Activated CD4-positive, alpha-beta T cell treated with anti-CD3 and anti-CD28 coated beads for 36 hours (primary cell): ENCODE measurements at places on chromosomes 12 and 14.

- no peak for DNase-seq
Observed at GRCh38 chr14:94738751-94739150, 31.2 kb downstream of the GSC start.

DNA sequence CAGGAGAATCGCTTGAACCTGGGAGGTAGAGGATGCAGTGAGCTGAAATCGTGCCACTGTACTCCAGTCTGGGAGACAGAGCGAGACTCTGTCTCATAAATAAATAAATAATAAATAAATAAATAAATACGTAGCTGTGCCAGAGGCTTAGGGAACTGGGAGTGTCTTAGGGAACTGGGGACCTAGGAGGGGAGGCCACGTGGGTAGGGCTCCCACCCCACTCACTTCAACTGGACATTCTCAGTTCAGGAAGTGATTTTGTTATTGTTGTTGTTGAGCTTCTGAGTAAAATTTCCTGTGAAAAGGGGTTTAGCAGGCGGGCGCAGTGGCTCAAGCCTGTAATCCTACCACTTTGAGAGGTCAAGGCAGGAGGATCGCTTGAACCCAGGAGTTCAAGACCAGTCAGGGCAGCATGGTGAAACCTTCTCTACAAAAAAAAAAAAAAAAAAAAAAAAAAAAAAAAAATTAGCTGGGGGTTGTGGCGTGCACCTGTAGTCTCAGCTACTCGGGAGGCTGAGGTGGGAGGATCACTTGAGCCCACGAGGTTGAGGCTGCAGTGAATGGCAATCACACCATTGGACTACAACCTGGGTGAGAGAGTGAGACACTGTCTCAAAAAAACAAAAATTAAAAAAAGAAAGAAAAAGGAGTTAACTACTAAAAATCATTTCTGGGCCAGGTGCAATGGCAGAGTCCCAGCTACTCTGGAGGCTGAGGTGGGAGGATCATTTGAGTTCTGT lies 19.0 kb upstream of the ANKRD9 start:
- DNase-seq: no peak

DNA sequence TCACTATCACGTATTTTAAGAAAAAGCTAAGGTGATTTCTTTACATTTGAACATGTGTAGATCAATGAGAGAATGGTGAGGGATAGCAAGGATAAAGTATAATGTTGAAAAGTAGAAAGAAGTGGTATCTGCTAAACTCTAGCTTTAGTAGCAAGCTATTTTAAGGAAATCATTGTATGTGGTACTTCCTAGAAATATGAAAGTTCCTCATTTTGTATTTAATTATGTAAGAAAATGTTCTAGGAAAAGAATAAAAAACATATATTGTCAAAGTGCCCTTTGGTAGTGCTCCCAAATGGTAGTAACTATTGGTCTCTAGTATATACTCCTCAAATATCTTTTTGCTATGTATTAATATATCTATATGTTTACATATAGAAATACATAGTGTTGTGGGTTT lies 35.7 kb downstream of the RAB21 start:
- no peak for DNase-seq

DNA sequence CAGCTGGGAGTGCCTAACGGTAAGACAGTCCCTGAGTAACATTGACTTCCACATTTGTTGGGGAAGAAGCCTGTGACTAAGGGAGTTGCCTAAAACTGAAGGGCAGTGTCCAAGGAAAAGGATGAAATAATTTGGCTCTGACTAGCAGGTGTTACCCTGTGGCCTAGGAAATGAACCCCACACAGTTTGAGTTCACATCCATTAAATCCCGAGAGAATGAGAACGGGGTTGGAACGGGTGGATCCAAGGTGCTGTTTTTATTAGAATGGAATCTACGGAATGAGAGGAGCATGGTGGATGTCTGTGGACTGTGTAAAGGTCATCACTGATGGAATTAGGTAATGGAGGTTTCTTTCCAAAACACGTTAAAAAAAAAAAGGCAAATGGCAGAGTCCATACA lies 324.0 kb downstream of the MED13L start:
- no peak for DNase-seq

DNA sequence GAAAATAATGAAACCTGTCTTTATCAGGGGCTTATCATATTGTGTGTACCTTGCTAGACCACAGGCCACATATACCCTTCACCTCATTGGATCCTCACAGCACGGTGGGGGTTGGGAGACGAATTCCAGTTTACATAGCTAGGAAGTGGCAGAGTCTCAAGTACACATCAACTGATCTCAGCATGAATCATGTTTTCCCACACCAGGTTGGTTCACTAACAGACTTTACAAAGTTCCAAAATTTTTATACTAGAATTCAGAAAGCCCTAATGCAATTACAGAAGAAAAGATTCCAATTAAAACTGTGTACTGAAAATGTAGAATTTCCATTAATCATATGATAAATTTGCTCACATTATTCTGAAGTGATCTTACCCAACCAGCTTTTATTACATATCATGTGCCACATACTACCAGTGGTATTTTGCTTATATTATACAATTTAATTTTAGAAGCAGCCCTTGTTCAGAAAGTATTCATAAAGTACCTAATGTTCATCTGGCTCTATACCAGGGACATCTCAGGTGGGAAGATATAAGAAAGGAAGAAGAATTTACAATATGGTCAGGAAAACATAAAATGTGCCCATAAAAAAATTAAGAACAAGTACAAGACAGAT lies 196.2 kb downstream of the ITPR2 start:
- no peak for DNase-seq

- peak; percentile 10 for DNase-seq
Observed at GRCh38 chr12:107131832-107132616, 38.7 kb upstream of the CRY1 start.

DNA sequence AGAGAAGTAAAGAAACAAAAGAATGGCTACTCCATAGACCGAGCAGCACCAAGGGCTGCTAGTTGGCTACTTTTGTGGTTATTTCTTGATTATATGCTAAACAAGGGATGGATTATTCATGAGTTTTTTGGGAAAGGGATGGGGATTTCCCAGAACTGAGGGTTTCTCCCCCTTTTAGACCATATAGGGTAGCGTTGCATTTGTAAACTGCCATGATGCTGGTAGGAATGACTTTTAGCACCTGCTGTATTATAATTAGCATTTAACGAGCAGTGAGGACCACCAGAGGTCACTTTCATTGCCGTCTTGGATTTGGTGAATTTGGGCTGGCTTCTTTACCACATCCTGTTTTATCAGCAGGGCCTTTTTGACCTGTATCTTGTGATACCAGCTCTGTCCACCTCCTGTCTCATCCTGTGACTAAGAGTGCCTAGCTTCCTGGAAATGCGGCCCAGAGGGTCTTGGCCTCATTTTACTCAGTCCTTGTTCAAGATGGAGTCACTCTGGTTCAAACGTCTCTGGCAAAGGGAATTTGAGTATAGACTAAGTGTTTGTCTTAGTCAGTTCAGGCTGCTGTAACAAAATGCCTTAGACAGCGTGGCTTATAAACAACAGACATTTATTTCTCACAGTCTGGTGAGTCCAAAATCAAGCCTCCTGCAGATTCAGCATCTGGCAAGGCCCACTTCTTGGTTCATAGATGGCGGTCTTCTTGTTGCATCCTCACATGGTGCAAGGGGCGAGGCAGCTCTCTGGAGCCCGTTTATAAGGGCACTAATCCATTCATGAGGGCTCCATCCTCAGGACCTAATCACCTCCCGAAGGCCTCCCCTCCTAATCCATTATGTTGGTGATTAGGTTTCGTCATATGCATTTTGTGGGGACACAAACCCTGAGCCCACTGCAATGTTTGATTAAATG lies 348.3 kb upstream of the SFSWAP start:
- no peak for DNase-seq
